ENCODE measurements at places on chromosomes 1 and 21.
A peak's percentile ranks its signal among the peaks of the same experiment; 100 is the strongest.

DNA sequence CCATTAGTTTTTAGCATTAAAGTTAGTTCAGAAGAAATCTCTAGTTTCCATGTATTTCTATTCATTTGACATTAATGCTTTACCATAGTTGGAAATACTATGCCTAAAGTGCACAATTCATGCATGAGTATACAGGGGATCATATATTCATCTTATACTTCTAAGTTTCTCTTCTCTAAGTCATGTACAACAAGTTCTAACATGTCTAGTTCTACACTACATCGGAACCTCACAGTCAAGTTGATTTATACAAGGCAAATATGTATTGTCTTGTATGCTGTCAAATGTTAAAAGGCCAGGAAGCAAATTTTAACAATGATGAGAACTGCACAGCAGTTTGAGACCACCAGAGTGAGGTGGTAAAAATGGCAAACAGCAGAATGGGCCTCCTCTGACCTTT, 22.9 kb upstream of the MOB3C start:
- DNase-seq, result no peak

DNA sequence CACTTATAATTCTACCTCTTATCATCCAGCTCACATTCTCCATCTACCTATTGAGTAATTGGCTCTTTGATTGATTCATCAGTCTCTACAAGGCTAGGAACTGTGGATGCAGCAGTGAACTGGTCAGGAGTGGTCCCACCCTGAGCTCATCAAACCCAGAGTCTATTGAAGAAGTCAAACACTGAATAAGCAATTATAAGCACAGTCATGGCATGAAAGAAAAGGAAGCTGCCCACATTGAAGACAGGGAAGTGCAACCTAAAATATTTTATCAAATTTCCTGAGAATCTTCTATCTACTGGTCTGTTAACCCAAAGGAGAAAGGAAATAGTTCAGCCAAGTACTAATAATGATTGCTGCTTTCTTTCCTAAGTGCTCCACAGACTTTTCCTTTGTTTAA, 35.7 kb downstream of the ACP6 start:
- DNase-seq, result no peak

DNA sequence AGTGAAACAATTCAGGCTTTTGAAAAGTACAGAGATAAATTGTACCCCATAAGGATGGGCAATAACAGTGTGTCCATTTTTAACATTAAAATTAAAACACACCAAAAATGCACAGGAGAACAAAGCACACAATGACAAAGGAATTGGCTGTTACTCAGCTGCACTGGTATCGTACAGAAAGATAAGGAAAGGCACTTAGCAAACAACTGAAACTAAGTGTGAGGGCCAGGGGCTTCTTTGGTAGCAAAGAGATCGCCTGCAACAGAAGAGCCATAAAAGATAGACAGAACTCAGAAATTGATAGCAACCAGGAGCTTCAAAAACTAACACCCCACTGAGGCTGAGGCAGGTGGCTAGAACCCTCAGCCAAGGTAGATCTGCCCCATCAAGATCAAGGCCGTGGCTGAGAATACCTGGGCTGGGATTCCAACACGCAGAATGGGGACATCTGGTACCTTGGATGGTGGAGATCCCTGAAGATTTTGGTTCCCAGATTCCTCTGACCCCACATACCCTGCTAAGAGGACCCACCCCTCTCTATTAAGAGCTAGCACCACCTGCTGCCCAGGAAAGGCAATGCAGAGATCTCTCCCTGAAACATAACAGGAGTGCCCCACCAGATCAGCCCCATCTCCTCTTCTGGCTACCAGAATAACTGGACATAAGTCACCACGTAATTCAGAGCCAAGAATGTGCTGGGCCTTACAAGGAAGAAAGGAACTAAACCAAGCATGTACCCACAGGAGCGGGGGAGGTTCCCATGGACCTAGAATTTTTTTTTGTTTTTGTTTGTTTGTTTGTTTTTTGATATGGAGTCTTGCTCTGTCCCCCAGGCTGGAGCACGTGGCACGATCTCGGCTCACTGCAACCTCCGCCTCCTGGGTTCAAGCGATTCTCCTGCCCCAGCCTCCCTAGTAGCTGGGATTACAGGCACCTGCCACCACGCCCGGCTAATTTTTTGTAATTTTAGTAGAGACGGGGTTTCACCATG, 16.2 kb downstream of the PLEKHO1 start:
- peak; percentile 48 for DNase-seq

- DNase-seq, result no peak
These were observed 18.9 kb downstream of the PLCH2 start for GRCh38 chr1:2495026-2495425.

DNA sequence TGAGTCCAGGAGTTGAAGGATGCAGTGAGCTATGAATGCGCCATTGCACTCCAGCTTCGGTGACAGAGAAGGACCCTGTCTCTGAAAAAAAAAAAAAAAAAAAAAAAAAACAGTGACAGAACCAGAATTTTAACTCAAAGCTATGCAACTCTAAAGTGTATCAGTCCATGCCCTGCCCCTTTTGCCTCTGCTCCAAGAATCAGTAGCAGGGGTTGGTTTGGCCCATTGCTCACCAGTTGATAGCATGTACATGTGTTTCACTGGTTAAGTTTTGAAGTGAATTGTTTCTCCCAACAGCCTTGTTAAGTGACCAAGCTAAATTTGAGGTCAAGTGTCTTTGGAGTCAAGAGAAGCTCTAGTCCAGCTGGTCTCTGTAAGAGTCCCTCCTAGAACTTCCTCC, 245.9 kb downstream of the PLPP3 start:
- DNase-seq, result no peak

DNA sequence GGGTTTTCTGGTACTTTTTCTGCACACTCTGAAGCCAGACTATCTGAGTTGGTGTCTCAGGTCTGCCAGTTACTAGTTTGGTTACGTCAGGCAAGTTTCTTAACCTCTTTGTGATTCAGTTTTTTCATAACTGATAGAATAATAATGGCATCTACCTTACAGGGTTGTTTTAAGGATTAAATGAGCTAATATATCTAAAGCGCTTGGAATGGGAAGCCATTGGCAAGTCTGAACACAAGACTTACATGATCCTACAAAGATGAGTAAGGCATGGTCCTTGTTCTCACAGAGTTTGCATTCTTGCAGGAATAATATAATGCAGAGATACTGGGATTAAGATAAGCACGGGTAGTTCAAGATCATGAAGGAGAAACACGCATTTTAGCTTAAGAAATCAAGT, 9.2 kb upstream of the DENND2D start:
- no peak for DNase-seq

GRCh38 chr1:232925421-232926220, 24.8 kb upstream of the NTPCR start:
- DNase-seq, result no peak

GRCh38 chr21:35376406-35377135, 327.5 kb upstream of the RUNX1 start:
- DNase-seq, result no peak

DNA sequence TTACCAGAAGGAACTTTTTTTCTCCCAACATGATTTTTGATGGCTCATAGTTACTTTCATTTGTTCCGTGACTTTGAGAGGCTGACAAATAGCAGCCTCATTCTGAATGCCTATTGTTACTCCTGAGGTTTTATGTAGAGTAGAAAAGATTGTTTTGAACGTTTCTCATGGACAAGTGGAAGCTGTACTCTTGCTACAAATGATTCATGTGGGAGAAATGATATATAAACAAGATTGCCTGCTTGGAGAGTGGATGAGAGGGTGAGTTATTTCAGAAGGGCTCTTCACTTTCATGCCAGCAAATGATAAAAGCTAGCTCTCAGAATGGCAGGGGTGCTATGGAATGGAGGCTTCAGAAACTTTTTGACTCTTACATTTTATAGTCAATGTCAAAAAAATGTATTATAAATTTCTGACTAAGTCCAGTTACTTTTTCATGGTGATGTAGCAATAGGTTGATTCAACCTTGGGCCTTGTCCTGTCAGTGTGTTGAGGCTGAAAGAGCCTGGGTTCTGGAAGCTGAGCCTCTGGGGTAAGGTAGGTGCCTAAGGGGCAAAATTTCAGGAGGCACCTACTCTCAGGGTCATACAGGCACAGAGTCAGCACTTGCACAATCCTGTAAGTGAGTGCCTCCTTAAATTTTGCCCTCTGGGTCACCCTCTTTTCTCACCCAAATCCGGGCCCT, 19.4 kb downstream of the JUN start:
- DNase-seq, result no peak

GRCh38 chr1:32014199-32014947, 705 bp downstream of the KHDRBS1 start:
- DNase-seq, result peak; percentile 33

- DNase-seq, result no peak
These were observed 338.8 kb downstream of the MATN1 start for GRCh38 chr1:30384286-30385245.

DNA sequence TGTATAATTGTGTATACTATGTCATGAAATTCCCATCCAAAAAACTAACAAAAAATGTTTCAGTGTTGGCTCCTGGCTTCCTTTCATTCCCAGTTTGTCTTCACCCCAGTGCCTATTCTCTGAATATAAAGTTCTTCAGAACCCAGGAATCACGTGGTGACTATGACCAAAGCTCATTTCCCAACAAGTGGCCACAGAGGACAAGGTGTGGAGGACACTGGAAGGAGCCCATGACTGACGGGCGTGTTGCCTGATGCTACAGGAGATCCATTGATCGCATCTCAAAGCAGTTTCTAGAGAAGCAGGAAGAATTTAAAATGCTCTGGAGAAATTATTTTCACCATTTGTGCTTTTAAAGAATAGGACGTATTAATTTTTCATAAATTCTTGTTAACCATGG, 7.4 kb upstream of the GREM2 start:
- no peak for DNase-seq

DNA sequence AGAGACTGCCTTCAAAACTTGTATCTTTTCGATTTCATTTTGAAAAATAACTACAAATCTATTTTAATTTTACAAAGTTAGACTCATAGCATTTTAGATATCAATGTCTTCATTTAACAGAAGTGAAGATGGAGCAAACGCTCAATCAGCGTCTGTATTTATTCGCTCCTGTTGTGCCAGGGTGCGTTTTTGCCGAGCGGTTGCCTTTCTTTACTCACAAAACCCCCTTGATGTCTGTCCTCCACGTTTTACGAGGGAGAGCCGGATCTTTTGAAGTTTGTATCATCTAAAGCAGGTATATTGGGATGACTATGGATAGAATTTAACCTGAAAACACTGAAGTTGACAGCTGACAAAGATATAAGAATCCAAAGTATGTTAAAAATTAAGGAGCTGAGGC, 44.6 kb downstream of the MRPL39 start:
- DNase-seq, result no peak

- no peak for DNase-seq
These were observed 2.4 kb downstream of the IGSF21 start for GRCh38 chr1:18109756-18110597.

GRCh38 chr1:24199291-24199900, 12.3 kb upstream of the IFNLR1 start:
- peak; percentile 55 for DNase-seq

DNA sequence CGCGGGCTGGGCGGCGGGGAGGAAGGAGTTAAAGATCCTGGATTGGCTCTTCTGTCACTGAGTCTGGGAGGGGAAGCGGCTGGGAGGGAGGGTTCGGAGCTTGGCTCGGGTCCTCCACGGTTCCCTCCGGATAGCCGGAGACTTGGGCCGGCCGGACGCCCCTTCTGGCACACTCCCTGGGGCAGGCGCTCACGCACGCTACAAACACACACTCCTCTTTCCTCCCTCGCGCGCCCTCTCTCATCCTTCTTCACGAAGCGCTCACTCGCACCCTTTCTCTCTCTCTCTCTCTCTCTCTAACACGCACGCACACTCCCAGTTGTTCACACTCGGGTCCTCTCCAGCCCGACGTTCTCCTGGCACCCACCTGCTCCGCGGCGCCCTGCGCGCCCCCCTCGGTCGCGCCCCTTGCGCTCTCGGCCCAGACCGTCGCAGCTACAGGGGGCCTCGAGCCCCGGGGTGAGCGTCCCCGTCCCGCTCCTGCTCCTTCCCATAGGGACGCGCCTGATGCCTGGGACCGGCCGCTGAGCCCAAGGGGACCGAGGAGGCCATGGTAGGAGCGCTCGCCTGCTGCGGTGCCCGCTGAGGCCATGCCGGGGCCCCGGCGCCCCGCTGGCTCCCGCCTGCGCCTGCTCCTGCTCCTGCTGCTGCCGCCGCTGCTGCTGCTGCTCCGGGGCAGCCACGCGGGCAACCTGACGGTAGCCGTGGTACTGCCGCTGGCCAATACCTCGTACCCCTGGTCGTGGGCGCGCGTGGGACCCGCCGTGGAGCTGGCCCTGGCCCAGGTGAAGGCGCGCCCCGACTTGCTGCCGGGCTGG, at the start of gene NPR1:
Gene NPR1, plus strand, starts transcription at position 170 of the 818 bp plus-strand sequence. Its CDS starts 421 bp downstream, at position 591.
- peak; percentile 38 for DNase-seq

GRCh38 chr1:248751142-248751541, 4.4 kb downstream of the LYPD8 start:
- peak; percentile 29 for DNase-seq

DNA sequence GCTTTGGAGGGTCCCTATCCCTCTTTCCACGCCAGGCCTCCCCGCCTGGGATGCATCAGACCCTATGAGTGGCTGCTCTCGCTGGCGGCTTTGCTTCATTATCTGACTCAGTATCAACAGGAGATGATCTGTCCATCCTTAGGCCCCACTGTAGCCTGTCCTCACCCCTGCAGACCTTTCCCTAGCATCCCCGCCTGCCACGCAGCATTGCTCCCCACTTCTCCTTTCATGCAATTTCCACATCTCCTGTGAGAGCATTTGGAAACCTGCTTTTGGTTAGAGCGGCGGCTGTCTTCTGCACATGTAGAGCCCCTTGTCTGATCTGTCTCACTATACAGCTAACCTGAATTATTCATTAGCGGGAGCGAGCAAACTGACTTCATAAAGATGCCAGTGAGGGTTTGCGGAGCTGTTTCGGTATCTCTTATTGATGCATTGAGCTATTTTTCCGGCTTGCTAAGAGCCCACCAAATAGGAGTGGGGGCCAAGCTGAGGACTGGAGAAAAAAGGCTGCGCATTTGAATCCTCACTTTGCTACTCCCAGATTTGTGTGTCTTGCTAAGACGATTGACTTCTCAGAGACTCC, 40.0 kb upstream of the ATP2B4 start:
- no peak for DNase-seq

DNA sequence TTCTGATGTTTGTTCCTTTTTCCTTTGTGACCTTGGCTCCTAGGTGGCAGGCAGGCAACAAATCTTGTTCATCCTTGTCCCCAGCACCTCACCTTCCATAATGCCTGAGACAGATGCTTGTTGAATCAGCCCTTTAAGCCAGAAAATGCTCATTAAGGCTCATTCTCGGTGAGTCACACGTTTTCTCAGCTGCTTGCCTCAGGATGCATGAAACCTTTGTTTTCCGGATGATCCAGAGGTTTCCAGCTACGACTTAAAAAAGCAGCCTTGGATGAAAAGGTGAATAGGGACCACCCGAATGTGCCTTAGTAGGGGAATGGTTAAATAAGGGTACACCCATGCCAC, 4.6 kb upstream of the ATP13A2 start:
- no peak for DNase-seq

DNA sequence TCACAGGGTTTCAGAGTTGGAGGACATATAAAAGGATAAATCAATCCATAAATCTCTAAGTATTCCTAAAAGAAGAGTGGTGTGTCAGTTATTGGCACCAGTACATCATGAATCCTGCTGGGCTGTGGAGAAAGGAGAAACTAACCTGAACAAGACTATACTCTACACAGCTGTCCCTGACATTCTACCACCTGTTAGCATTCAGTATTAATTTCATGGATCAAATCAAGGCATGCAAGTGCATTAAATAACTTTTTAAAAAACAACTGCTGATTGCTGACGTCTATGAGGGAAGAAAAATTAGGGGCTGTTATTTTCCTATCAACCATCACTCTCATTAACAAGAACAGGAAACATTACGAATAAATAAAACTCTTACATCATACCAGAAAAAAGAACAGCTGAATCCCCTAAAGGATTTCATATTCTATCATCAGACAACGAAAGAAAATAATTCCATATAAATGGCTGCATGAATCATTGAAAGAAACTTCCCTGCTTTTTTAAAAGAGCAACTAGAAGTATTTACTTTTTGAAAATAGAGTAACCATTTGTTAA, 121.7 kb downstream of the ATF6 start:
- no peak for DNase-seq
